ENCODE measurements at places on chromosomes 13 and 19.
A peak's percentile ranks its signal among the peaks of the same experiment; 100 is the strongest.

DNA sequence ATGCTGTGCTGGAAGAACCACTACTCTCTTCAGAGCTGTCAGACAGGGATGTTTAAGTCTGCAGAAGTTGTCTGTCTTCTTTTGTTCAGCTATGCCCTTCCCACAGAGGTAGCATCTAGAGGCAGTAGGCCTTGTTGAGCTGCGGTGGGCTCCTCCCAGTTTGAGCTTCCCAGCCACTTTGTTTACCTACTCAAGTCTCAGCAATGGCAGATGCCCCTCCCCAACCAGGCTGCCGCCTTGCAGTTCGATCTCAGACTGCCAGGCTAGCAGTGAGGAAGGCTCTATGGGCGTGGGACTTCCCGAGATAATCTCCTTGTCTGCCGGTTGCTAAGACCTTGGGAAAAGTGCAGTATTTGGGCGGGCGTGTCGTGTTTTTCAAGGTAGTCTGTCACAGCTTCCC lies 42.1 kb upstream of the UQCRFS1 start:
- no peak for DNase-seq

GRCh38 chr13:45615501-45616101 lies at the start of gene ERICH6B:
Gene ERICH6B (minus strand): TSS chr13:45615739. CDS start chr13:45597005, 18,734 bp downstream.
- peak; percentile 69 for DNase-seq

DNA sequence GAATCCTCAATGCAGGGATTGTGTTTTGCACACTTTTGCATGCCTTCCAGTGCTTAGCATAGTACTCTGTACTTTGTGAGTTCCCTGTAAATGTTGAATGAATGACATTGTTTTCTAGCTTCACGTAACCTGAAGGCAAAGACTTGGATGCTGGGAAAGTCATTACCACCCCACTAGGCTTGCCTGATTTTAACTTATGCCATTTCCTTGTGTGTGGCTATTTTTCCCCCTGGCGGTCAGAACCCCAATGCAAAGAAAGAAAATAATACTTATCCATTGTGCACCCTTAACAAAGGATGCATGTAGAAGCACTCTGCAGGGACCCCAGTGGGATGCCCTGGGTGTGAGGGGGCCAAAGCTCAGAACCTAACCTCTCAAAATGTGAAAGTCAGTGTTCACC lies 1.2 kb upstream of the ENOX1 start:
- DNase-seq, result no peak

DNA sequence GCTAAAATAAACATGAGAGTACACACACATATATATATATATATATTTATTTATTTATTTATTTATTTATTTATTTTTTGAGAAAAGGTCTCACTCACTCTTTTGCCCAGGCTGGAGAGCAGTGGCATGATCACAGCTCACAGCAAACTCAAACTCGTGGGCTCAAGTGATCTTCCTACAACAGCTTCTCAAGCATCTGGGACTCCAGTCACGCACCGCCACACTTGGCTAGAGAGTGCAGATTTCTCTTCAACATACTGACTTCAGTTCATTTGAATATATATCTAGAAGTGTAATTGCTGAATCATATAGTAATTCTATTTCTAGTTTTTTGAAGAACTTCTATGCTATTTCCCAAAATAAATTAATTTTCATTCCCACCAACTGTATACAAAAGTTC lies 1711.8 kb downstream of the SLITRK5 start:
- no peak for DNase-seq

DNA sequence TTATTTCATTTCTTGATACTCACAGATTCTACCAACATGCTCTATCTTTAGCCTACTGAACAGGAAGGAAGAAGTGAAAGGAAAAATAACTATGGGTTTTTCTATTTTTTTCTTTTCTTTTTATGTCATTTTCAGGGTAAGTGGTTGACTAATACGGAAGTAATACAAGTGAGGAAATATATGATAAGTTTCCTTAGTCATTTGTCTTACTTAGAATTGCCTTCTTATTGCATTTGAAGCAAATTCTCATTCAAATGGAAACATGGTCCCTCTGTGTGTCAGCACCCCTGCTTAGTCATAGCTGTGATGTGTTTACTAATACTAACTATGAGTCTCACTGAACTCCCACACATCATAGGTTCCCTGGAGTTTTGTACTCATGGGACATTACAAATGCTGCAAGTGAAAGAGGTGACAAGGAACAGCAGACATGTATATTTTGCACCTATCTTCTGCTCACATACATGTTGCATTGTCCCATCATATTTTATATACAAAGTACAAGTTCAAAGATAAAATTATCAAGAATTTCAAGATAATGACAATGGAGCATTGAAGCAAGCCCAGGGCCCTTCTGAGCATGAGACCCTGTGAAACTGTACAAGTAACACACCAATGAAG lies 60.1 kb downstream of the DCT start:
- DNase-seq, result no peak

- DNase-seq, result no peak
These were observed 214.9 kb downstream of the KCNRG start for GRCh38 chr13:50229960-50230661.

Data from NCI-H1092 treated with DMSO at 0.1 percent for 48 hours (cell line).